Mucosa of descending colon (tissue), 3 donors: ENCODE measurements at places on chromosomes 7 and 10.

DNA sequence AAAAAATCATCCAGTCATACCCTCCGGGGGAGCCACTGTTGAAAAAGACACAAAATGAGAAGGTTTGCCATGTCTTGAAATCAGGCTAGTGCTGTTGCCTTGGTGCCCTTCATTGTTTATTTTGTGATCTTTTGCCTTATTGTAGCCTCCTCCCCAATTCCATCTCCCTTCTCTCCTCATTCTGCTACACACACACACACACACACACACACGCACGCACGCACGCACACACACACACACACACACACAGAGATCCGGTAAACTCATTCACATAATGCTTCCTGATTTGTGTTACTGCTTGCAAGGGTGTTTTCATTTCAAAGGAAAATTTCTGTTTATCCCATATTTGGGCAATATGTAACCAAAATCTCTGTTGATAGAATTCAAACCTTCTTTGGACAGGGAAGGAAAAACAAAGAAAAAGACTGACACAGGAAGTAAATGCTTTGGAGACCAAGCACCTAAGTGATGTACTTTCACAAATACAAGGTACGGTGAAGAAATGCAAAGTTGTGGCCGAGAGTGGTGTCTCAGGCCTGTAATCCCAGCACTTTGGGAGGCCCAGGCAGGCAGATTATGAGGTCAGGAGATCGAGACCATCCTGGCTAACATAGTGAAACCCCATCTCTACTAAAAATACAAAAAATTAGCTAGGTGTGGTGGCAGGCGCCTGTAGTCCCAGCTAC, 141.1 kb upstream of the CDK13 start:
- no peak for DNase-seq

DNA sequence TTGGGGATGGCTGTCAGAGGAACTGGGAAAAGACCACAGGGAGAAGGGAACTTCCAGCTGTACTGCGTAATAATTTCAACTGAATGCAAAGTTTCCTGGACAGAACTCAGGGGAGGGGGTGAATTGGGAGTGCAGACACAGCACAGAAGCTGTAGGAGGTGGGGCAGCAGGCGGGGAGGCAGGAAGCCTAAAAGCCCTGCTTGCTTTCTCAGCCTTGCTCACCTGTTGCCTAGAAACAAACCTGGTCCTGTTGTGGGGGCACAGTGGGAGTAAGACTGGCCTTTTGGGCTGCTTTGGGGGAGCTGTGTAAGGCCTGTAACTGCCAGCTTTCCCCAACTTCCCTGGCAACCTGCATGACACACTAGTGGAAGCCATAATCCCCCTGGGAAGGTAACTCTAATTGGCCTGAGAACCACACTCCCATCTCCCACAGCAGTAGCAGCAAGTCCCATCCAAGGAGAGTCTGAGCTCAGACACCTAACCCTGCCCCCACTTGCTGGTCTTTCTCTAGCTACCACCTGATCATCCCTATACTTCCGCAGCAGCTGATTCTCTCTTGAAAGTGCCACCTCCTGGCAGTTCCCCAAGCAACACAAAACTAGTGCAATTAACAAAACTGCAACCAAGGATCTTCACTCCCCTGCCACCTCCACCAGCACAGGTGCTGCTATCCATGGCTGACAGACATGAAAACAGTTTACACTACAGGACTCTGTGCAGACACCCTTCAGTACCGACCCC, 1239.3 kb downstream of the SORCS1 start:
- no peak for DNase-seq

DNA sequence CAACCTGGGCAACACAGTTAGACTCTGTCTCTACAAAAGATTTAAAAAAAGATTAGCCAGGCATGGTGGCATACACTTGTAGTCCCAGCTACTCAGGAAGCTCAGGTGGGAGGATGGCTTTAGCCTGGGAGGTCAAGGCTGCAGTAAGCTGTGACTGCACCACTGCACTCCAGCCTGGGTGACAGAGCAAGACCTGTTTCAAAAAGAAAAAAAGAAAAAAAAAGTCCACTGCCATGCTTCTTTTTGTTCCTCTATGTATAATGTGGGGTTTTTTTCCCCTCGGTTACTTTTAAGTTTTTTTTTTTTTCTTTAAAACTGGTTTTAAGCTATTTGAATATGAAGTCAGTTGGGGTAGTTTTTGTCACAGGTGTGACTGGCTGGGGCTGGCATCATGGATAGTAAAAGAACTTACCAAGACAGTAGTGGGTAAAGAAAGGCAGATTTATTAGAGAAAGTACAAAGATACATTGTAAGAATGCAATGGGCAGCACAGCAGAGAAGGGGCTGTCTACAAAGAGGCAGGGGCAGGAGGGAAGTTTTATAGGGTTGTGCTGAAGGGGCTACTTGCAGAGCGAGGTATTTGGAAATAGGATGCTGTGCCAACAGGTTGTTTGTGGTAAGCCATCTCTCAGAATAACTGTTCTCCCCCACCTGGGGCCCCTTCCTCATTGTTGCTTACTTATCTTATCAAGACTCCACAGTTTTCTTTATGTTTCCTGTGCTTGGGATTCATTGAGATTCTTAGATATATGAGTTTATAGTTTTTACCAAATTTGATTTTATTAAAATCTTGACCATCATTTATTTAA, 177.3 kb downstream of the PHTF2 start:
- DNase-seq = no peak

- no peak for DNase-seq
These were observed 86.0 kb upstream of the MDFIC start for GRCh38 chr7:114835861-114836260.

DNA sequence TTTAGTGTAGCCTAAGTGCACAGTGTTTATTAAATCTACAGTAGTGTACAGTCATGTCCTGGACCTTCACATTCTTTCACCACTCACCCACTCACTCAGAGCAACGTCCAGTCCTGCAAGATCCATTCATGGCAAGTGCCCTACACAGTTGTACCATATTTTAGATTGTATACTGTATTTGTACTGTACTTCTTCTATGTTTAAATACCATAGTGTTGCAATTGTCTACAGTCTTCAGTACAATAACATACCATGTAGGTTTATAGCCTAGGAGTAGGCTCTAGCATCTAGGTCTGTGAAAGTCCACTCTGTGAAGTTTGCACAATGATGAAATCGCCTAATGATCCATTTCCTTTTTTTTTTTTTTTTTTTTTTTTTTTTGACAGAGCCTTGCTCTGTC, 12.0 kb downstream of the EEPD1 start:
- DNase-seq = no peak

DNA sequence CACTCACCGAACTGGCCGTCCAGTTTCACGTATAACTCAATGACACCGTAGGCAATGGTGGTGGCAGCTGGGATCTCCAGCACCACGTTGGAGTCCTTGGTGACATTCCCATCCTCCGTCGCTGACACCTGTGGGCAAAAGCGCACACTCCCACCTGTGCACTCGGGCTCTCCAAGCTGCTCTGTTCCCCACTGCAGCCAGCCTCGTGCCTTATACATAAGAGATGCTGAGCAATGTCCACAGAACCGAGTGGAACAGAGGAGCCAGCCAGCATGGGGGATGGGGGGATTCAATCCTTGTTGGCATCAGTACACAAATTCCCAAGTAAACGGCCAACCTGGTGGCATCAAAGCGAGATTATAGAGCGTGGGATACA, 40.0 kb downstream of the GSDME start:
- DNase-seq = no peak

DNA sequence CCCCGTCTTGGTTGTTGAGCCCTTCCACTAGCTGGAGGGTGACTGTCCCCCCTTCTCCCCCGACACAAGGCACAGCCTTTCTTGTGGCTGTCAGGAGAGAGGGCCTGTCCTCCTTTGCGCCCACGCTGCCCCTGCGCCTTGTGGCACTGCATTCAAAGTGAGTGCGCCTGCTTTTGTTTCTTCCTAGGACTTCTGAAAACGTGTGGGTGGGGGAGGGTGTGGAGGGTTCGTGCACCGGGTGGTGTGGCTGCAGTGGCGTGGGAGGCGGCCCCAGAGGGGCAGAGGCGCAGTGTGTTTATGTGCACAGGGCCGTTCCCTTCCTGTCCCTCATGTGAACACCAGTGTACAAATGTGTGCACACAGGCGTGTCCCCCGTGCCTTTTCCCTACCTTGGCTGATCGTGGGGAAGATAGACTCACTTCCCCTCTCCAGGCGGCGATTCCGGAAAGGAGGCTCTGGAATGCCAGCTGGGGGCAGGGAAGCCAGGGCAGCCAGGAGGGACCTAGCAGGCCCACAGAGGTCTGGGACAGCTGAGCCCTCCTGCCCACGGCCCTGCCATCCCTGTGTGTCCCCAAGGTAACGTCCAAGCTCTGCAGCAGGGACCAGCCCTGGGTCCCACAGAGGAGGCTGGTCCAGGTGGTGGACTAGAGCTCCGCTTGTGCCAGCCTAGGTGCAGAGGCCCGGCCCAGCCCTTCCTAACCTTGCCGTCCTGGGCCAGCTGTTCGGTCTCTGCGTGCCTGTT, 88.8 kb downstream of the LHPP start:
- no peak for DNase-seq

DNA sequence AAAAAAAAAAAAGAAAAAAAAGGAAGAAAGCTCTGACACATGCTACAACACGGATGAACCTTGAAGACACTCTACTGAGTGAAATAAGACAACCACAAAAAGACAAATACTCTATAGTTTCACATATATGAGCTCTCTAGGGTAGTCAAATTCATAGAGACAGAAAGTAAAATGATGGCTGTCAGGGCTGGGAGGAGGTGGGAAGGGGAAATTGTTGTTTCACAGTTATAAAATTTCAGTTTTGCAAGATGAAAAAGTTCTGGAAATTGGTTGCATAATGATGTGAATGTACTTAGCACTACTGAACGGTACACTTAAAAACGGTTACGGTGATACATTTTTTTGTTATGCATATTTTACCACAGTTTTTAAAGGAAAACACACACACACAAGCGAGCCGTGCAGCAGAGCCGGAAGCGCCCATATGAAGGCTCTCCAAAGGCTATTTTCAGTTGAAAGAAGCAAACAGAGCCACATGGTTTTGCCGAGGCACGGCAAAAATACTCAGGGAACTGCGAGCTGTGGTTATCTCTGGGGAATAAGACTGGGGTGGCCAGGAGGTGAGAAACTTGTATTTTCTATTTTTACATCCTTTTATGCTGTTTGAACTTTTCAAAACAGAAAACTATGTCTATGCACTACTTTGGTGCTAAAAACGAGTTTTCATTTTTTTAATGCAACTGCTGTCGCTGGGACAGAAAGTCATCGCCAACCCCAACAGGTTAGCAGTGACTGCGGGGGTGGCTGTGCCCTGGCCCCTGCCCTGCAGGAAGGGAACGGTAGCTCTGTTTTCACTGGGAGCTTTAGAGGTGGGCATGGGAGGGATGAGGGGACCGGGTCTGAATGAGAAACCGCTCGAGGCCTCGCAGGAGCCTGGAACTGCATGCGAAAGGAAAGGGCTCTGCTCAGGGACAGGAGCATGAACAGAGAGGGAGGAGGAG, 132.9 kb downstream of the OAT start:
- DNase-seq = no peak

DNA sequence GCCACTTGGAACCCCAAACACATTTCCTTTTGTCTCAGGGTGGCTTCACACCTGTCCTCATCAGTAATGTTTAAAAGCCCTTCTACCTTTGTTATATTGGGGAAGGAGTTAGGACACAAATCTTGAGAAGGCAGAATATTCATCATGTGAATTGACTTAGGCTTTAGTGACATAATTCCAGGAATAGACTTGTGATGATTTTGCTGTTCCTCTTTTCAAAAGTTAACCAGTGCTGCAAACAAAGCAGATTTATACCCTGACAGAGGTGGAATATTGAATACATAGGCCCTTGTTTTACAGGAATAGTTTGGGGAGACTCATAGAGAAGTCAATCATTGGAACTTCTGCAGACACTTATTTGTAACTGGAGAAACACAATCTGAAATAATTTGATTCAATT, 27.0 kb downstream of the ZNF786 start:
- DNase-seq = no peak

- no peak for DNase-seq
These were observed 26.8 kb upstream of the C7orf33 start for GRCh38 chr7:148563583-148564274.

DNA sequence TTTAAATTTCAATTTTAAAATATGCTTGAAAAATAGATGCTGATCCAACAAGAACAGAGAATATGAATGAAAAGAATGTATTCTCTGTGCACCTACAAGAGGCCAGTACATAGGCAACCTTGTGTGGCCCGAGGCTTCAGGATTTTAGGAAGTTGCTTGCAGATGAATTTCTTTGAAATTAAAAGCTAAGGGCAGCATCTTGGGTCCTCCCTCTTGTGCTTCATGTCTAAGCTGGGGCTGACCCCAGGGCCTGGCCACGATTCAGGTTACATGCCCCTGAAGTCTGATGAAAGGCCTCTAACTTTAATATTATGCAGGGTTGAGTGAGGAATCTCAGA, 138.9 kb downstream of the BMPER start:
- no peak for DNase-seq

- no peak for DNase-seq
These were observed 643.1 kb downstream of the INHBA start for GRCh38 chr7:41059796-41060195.

DNA sequence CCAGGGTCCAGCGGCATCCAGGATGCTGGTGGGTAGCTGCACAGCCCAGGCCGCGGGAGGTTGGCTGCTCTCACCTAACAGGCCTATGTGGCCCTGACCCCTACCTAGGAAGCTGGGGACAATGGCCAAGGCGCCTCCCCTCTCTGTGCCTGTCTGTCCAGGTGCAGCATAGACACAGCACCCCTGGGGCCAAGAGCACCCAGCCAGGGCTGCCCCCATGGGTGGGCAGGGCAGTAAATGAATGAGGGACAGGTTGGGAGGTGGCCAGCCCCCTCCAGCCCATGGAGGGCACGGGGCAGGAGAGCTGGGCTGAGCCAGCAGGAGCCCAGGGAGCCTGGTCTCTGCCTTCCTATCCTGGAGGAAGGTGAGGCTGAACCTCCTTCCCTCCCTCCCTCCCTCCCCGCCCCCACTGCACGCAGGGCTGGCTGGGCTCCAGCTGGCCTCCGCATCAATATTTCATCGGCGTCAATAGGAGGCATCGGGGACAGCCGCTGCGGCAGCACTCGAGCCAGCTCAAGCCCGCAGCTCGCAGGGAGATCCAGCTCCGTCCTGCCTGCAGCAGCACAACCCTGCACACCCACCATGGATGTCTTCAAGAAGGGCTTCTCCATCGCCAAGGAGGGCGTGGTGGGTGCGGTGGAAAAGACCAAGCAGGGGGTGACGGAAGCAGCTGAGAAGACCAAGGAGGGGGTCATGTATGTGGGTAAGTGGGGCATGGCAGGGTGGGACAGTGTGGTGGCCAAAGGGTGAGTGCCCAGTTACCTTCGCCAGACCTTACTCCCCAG, at the start of gene SNCG:
Gene SNCG (plus strand): TSS at position 484 of the 785 bp plus-strand sequence. CDS start 99 bp downstream, at position 583.
- no peak for DNase-seq

DNA sequence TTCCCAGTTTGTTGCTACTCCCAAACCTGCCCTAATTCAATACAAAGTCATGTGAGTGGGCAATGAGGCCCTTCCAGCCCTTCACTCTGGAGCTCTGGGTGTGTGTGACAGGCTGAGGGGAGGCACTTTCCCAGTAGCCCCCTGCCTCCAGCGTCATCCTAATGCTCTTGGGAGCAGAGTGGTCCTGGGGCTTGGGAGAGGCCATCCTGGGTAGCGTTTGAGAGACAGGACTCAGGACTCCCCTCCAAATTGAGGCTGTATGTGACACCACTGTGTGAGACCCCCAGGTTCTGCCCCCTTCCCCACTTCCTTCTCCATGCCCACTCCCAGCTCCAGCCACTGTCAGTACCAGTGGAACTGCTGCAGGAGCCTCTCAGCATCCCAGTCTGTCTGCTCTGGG, 6.5 kb upstream of the CRYGN start:
- DNase-seq = no peak
